ENCODE measurements at places on chromosomes 7 and 10.

- DNase-seq = no peak
Observed at GRCh38 chr7:89238156-89238555, 442.6 kb upstream of the TEX47 start.

DNA sequence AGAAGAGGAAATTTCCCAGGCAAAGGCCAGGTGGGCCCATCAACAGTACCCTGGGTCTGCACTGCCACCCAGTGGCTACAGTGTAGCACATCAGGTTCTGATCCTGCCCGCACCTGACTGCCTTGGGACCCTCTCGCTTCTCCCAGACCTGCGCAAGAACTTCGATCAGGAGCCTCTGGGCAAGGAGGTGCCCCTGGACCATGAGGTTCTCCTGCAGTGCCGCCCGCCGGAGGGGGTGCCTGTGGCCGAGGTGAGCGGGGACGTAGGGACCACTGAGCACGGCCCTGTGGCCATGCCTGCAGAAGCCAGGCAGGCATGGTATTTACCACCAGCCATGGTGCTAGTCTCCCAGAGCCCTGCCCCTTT lies 33.9 kb upstream of the SLC29A3 start:
- peak; percentile 24 for DNase-seq

GRCh38 chr10:6074489-6075301 lies 12.5 kb upstream of the IL2RA start:
- DNase-seq = no peak

DNA sequence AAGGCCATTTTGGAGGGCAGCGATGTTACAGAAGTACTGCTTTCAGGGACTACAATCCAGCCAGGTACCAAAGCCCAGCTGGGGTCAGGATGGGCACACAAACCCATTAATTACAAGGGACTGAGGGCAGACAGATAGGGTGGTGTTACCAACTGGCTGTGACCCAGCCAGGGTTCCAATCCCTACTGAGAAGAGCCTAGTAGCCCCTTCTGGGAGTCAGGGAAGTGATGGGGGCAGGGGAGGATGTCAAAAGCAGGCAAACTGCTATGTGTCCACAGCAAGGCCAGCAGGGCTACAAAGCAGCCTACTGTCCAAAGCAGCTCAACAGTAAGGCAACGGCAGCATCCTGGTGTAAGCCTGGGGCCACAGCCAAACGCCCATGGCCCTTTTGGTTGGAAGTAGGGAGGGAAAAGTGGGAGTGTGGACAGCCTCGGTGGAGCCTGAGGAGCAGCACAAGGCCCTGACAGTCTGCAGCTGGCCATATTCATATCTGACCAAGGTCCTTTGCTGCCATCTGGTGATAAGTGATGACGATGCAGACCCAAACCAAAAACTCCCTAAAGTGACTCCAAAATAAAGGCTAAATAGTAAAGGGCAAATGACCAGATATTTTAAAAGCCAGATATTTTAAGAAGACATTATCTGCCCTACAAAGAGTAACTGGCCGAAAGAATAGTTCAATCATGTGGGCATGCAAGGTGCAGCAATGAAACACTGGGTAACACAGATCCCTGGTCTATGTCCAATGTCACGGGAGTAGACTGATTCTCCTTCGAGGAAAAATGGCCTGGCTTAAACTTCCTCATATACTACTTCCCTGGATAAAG lies 56.9 kb downstream of the XPNPEP1 start:
- DNase-seq = no peak

GRCh38 chr10:34956756-34957155 lies 133.4 kb downstream of the CUL2 start:
- peak; percentile 14 for DNase-seq

DNA sequence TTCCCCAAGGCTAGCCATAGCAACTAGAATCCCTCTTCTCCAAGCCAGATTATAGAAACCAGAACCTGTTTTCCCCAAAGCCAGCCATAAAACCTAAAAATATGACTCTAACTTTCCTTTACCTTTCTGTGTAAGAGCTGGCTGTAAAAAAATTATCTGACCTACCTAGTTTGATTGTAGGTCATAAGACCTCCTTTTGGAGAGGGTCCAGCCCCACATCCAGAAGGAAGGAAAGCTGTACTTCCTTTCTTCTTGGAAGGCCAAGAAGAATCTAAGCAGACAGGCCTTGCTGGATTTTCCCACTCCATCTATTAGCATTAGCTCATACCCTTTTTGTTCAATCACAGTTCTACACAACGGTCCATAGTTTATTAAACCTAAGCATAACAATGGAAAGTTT lies 1006.3 kb downstream of the SORCS3 start:
- DNase-seq = no peak

DNA sequence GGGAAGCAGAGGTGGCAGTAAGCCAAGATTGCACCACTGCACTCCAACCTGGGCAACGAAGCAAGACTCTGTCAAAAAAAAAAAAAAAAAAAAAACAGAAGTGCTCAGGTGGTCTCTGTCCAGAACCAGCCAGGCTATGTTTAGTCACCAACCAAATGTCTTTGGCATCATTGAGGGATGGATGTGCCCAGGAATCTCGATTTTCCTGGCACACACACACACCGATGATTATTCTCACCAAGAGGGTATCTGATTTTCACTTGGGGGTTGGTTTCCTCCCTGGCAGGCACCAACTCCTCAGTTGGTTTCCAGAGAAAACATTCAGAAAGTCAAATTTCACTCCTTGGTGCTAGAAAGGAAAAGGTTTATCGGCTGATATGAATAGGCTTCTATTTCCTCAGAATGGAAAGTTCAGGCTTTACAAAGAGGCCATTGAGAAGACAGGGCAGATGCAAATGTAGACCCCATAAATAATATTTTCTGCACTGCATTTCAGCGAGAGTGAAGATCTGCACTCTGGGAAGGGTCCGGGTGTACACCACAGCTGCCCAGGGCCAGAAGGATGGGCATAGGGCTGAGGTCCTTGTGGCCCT lies 154.8 kb downstream of the TNS3 start:
- DNase-seq = no peak

- DNase-seq = no peak
Observed at GRCh38 chr10:88262591-88263234, 320.4 kb downstream of the RNLS start.

GRCh38 chr10:129334266-129334665 lies 132.8 kb upstream of the MGMT start:
- no peak for DNase-seq

GRCh38 chr7:45027774-45028114 lies 27.7 kb downstream of the CCM2 start:
- DNase-seq = no peak

- DNase-seq = no peak
Observed at GRCh38 chr7:80359476-80359875, 152.4 kb downstream of the GNAT3 start.

DNA sequence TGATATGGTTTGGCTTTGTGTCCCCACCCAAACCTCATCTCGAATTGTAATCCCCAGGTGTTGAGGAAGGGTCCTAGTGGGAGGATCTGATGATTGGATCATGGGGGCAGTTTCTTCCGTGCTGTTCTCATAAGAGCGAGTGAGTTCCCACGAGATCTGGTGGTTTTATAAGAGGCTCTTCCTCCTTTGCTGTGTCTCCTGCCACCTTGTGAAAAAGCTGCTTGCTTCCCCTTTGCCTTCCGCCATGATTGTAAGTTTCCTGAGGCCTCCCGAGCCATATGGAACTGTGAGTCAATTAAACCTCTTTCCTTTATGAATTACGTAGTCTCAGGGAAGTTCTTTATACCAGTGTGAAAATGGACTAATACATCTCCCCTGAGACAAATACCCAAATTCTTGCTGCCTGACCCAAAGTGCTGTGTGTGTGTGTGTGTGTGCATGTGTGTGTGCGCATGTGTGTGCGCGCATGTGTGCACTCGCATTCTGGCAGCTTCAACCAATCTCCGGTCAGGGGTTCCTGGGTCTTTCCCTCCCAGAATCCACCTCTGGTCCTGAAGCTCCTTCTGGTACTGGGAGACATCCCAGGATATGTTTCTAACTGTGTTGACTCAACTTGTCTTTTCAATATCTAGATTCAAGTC lies 98.1 kb upstream of the LRRC4 start:
- DNase-seq = no peak

- DNase-seq = no peak
Observed at GRCh38 chr7:1738956-1739355, 68.9 kb downstream of the ELFN1 start.

- no peak for DNase-seq
Observed at GRCh38 chr10:52446391-52446790, 132.3 kb downstream of the DKK1 start.

- no peak for DNase-seq
Observed at GRCh38 chr10:95414844-95415485, 124.2 kb upstream of the PDLIM1 start.

GRCh38 chr7:82007315-82007714 lies 237.5 kb upstream of the HGF start:
- DNase-seq = no peak

GRCh38 chr10:97650726-97651125 lies 10.3 kb downstream of the PI4K2A start:
- DNase-seq = no peak

DNA sequence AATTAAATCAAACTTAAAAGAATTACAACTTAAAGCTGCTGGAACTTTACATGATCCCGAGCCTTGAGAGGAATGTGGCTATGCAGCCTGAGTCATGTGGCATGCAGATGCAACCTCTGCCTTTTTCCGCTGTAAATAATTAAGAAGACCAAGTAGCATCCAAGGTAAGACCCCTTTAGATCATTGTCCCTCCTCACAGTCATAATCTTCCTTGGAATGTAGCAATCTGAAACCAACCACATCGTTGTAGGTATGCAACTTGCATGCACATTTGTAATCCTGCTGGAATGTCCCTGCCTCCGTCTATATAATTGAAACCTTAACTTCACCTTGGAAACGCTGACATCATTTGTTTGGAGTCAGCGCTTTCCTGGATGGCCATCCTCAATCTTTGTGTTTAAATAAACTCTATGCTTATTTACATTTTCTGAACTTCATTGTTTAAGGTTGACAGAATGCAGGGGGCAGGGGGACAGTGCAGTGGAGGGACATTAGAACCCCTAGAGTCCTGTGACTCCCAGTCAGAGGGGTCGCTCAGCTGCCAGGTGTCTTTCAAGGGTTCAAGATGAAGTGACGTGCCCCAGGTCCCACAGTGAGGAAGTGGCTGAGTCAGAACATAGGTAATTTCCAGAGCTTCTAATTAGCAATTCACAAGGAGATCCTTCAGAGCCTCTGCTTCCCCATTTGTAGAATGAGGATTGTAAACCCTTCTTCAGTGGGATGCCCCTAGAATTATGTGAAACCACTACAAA lies 110.7 kb downstream of the RALA start:
- peak; percentile 88 for DNase-seq

DNA sequence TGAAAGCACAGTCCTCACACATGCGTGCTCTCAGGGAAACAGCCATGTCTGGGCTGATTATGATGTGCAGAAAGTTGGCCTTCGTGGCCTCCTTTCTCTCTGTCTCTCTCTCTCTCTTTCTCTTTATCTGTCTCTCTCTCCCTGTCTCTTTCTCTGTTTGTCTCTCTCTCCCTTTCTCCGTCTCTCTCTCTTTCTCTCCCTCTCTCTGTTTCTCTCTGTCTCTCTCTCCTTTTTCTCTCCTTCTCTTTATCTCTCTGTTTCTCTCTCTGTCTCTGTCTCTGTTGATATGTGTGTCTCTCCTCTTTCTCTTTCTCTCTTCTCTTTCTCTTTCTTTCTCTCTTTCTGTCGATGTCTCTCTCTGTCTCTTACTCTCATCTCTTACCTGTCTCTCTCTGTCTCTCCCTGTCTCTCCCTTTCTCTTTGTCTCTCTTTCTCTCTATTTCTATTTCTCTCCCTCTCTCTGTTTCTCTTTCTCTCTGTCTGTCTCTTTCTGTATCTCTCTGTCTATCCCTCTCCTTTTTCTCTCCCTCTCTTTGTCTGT lies 105.4 kb upstream of the MPP7 start:
- no peak for DNase-seq

DNA sequence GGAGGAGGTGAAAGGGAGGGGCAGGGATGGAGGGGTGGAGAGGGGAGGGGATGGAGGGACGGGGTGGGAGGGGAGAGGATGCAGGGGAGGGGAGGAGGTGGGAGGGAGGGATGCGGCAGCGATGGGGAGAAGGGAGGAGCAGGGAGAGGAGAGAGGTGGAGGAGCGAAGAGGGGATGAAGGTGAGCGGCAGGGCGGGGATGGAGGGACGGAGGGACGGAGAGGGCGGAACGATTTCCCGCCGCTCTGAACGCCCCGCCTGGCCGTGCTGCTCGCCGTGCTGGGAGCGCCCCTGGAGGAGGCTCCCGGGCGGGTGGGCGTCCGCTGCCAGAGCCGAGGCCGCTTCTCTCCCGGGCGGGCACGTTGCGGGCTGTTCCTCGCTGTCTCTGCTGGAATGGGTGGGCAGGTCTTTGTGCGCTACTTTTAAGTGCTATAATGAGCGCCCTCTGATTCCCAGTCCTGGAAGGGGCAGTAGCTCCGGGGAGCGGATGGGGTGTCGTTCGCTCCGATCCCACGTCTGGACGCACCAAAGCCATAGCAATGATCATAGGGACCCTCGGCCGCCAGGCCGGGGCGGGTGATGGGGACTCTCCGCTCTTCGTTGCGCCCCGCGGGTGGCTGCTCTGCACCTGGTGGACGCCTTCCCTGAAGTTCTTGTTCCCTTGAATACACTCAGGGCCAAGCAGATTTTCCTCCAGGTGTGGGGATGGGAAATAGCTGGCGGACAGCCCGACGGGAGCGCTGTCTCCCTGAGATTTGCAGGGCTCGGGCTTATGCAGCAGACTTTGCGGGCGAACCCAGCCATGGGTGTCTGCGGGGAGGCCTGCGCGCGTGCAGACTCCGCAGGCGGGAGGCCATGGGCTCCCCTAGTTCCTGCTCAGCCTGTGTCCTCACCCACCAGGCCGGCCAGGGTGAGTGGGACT lies 81.1 kb upstream of the CPXM2 start:
- DNase-seq = no peak

DNA sequence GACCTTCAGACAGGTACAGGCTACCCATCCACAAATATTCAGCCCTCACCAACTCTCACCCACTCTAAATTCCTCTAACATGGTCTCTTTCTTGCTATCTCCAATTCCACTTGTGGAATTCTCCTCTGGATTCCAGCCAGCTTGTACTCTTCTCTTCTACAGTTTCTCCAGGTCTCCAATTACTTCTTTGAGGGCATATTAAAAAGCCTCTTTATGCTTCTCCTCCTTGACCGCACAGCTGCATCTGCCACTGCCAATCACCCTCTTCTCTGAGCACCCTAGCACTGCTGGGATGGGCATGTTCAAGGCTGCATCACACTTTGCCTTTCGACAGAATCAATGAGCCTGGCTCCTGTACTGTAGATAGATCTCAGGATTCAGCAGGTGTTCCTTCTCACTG lies 101.5 kb upstream of the ANKRD1 start:
- DNase-seq = no peak

- no peak for DNase-seq
Observed at GRCh38 chr10:107767185-107767584, 602.7 kb upstream of the SORCS1 start.
